Neuronal stem cell (in vitro differentiated cells): ENCODE measurements at places on chromosomes 12 and 14.

DNA sequence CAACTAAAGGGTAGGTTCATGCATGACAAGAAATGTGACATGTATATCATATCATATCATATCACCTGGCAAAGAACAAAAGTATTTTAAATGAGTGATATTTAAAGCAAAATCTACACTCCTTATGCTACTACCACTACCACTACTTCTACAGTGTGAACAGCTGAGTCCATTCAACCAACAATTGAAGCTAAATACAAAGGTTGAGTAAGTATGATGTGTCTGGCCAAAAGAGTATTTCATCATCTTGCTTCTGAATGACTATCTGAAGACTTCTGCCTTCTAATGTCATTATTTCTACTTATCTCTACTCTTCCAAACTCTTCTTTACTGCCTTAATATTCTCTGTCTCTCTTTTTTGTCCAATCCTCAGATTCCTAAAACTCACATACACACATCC is 292.6 kb upstream of the CAND1 start:
- no peak for DNase-seq

DNA sequence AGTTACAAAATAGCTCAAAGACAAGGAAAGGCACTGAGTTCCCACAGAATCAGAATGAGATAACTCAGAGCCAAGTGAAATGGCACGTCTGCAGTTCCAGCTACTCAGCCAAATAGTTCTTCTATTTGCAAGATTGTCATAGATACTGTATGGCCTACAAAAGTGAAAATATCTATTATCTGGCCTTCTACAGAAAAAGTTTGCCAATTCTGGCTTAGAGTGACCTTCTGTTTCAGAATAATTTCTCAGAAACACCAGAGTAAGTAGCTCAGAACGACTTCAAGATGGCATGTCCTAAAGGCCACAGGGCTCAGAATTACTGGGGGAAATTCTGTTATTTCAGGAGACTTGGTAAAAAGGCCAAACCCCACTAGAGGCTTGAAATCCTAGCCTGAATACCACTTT is 10.7 kb upstream of the RTRAF start:
- no peak for DNase-seq

DNA sequence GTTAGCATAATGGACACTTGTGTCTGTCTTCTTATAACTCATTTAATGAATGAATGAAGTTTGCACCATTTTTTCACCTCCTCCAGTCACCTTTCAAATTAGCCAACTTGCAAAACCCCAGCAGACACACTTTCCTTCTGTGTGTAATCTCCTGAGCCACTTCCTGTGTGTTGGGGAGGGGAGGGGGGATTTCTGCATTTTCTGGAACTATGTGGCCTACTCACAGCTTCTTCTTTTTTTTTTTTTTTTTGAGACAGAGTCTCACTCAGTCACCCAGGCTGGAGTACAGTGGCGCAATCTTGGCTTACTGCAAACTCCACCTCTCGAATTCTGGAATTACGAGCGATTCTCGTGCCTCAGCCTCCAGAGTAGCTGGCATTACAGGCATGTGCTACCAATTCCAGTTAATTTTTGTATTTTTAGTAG is 4.1 kb upstream of the SERPINA1 start:
- no peak for DNase-seq

- no peak for DNase-seq
Measured at GRCh38 chr12:65460063-65460462, 181.6 kb downstream of the MSRB3 start.

- DNase-seq, result no peak
Measured at GRCh38 chr12:27588776-27589175, 64.8 kb downstream of the PPFIBP1 start.

- no peak for DNase-seq
Measured at GRCh38 chr12:31477687-31478086, 113.2 kb downstream of the DENND5B start.

DNA sequence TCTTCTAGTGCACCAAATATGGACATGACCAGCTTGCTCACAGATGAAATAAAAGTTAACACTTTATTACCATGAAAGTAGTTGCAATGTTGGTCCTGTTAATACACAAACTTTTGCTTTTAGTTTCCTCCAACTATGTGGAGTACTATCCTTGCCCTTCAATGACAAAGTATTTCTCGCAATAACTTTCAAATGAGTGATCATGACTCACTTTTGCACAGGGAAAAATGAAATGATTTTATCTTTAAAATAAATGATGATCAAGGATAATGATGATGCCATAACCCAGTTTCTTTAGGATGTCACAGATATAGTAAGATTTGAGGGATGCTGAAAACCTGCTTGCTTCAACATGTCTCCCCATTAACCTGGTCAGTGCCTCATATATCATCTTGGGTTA is 254.0 kb upstream of the KITLG start:
- no peak for DNase-seq

DNA sequence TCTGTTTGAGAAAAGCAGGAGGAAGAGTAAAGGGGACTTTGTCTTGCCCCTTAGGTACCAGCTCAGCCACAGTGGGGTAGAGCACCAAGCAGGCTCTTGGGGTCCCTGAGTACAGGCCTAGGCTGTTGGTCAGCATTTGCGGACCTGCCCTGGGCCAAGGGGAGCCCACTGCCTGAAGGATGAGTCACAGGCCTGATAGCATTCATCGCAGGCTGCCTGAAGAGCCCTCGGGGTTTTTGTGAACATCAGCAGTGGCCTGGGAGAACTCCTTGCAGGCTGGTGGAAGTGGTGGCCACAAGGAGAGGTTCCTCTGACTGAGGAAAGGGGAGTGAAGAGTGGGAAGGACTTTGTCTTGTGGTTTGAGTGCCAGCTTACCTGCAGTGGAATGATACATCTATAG is 25.0 kb upstream of the P2RX7 start:
- no peak for DNase-seq

DNA sequence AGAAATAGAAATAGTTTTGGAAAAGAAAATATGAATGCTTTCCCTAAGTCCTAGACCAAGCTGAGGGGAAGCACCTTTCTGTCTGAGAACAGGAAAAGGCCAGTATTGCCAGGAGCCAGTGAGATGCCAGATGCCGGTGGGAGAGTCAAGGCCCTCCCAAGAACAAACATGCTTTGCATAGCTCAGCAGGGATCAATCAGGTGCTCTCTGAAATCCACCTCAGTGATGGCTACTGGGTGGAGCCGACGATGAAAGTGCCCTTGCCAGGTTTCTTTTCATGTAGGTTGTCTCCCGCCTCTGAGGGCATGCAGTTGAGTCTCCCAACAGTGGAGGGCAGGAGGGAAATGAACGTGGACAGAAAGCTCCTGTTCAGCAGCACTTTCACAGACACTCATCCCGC is 28.3 kb downstream of the DEGS2 start:
- no peak for DNase-seq

- no peak for DNase-seq
Measured at GRCh38 chr14:104865081-104865630, at the start of gene CEP170B. Gene CEP170B (plus strand): TSS chr14:104865268. CDS start chr14:104868451, 3,183 bp downstream.

GRCh38 chr12:108482717-108483212 is 32.3 kb upstream of the FICD start:
- no peak for DNase-seq

DNA sequence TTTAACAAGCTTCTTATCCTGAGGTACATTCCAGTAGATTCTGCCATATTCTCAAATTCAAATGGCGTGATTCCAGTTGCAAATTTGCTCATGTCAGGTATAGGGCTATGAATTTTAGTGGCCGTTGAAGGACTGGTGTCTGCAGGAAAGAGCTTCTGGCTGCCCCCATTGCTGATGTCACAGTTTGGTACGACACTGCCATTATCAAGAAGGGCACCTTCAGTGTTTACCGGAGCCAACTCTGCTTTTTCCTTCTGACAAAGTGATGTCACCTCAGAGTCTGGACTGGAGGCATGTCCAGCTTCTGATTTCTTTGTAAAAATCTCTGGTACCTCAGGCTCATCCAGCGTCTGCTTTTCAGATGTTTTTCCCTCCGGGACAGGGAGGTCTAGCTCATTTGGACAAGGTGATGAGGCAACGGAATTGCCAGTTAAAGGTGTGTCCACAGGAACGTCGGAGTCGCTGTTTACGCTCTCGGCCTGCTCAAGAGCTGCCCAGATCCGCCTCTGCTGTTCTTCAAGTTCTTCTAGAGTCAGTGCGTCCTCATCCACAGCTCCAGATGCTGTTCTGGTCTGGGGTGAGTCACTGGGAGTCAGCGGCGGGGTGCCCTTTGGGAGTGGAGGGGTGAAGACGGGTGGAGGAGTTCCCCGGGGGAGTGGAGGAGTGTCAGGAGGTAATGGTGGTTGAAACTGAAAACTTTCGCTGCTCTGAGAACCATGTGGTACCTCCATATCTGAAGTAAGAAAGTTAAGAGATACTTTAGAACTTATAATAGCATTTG is 27.0 kb downstream of the ZCCHC8 start:
- no peak for DNase-seq

DNA sequence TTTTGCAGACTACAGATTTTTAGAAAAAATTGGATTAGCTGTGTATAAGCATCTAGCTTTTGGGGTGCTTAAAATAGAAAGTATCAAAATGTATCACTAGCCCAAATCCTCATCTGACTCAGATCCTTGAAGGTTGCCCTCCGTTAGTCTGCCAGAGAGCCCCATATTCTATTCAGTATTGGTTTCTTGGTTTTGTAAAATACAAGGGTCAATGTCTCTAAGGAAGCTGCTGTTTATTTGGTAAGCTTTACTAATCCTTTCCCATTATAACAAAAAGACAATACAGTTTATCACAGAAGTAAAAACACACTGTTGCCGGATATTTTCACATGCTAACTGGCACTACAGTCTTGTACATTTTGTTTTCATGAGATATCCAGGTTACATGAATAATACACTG is 92.8 kb upstream of the PTHLH start:
- no peak for DNase-seq

- DNase-seq, result no peak
Measured at GRCh38 chr14:55665067-55665675, 85.2 kb downstream of the KTN1 start.

DNA sequence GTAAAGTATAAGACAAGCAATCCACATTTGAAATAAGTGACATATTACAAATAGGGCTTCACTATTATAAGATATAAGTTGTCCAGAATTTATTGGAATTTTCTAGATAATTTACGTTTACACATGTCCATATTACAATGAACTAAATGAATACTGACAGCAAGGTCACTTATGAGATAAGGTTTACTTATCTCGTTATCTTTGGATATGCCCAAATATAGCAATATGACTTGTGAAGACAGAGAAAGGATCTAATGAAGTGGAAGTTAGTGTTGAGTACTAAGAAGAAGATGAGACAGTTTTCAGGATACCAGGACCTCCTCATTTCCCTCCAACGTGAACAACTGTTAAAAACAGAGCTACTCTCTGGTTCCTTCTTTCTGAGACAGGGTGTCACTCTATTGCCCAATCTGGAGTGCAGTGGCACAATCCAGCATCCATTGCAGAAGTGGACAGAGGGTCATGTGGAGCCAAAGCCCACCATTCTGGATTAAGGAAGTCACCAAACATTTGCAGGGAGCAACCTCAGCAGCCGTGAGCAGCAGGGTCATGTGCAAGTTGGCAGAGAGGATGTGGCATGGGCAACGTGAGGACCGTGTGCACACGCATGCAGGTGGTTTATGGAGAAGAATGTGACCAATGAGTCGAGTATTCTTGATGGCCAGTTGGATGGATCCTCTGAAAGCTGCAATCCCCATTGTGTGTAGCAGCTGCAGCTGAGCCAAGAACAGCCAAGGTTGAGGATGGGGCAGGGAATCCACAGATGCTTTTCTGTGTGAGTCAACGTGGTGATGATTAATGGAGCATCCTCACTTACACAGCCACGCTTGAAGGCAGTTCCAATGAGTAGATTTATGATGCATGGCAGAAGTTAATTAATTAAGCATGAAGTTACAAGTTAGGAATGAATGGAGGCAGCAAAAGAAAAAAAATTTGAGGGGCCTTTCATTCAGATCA is 111.0 kb downstream of the BICD1 start:
- no peak for DNase-seq

GRCh38 chr12:91490667-91491311 is 308.2 kb upstream of the DCN start:
- no peak for DNase-seq

GRCh38 chr12:54385251-54385914 is 850 bp upstream of the ZNF385A start:
- no peak for DNase-seq

DNA sequence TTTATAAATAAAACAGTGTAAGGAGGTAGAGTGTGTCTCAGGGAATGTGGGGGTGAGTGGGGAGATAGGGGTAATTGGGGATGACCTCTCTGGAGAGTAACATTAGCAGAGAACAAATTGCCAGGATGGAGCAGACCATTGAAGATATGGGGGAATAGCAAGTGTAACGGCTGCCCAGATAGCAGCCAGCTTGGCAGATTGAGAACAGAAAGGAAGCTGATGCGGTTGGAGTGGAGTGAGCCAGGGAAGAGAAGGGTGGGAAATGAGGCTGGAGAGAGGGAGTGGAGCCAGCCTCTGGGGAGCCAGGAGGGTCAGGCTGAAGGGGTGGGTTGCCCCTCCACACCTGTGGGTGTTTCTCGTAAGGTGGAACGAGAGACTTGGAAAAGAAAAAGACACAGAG is 5.6 kb upstream of the ADCK1 start:
- DNase-seq, result no peak

GRCh38 chr14:65269732-65270131 is 142.8 kb upstream of the FUT8 start:
- DNase-seq, result no peak

GRCh38 chr12:73665193-73665592 is 872.4 kb upstream of the ATXN7L3B start:
- no peak for DNase-seq

DNA sequence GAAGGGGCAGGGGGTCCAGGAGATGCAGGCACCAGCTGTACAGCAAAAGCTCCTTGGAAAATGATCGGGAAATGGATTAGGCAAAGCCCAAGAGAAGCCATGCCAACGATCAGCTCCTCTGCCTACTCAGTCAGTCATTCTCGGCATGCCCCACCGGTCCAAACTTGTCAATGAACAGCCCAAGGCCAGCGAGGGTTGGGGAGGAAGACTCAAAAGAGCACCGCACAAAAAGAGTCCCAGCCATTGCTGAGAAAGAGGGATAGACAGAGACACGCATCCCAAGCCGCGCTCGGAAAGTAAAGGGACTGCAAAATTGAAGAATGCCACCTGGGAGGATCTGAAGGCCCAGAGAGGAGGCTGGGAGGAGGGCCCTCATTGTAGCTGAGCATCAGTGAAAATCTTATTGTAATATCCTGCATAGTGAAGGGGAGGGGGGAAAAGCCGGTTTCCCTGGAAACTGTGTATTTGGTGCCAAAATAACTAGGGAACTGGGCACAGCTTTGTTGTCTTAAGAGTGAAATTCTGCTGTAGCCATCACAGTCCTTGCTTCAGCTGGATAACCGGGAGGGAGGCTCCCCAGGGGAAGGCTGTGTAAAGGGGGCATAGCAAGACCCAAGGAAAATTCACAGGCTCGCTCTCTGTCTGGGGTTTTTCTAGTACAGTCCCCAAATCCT is 4.7 kb downstream of the KDM2B start:
- peak; percentile 29 for DNase-seq

DNA sequence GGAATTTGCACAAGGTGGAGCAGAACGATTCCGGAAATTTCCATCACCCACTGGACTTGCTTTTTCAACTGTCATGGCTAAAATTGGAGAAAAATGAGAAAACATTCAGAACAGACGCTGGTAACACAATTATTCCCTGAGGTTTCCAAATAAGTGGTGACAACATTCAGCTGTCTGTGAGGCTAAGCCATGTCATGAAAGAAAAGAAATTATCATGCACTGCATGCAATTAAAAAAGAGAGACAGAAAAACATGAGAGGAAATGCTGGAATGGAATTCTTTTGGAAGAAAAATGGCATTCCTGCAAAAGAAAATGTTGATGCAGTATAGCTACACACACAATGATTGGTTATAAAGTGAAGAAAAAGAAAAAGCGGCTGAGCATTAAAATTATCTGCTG is 87.3 kb downstream of the C2CD5 start:
- DNase-seq, result no peak

GRCh38 chr12:51377099-51377984 is 13.9 kb downstream of the GALNT6 start:
- DNase-seq, result no peak
